ENCODE measurements at places on chromosomes 7 and 10. TPM values are rescaled to one million over a fixed set of nuclear protein-coding genes. Genes with fewer than 3 reads are reported as not detected.

Gene OR6B1
- not detected for total RNA-seq

Gene STAG3
- 5.5 TPM for total RNA-seq

Gene SPDYE2B
- total RNA-seq: not detected

Gene HTR5A
- total RNA-seq: not detected

Gene ANK3
- 12.9 TPM for total RNA-seq

Gene FGFR2
- total RNA-seq: 5.6 TPM

Gene UFSP1
- 1.3 TPM for total RNA-seq

Gene ITGA8
- total RNA-seq: not detected

Gene UPK3B
- total RNA-seq: 5.3 TPM

Gene TAC1
- total RNA-seq: not detected

Gene GDF10
- not detected for total RNA-seq

Gene SFRP4
- not detected for total RNA-seq

Gene SEMA3D
- total RNA-seq: not detected

GRCh38 chr10:95356190-95356955 is 65.6 kb upstream of the PDLIM1 start:
- H3K36me3 ChIP-seq: no peaks in the 10 kb centered on the region
- H3K27ac ChIP-seq: no peak overlapping the region

DNA sequence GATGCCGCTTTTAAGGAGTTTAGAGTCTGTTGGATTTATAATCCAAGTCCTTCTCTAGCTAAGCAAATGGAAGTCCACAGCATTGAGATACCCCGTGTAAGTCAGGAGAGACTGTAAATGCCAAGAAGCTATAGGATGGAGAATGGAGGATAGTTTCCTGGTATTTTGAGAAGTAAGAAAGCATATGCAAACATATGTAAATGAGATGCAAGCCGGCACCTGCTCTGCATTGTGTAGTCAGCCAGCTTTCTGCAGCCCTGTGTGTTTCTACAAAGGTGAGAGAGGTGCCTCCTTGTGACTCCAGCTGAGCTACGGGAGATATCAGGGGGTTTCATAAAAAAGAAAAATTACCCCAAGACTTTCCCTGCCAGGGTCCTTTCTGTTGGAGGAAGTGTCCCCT is 176.3 kb downstream of the RPS24 start:
- H3K36me3 ChIP-seq: no peaks in the 10 kb centered on the region
- H3K4me1 ChIP-seq: peaks cover 8% of the 10 kb centered on the region
- no peaks in the 10 kb centered on the region for H3K27me3 ChIP-seq

DNA sequence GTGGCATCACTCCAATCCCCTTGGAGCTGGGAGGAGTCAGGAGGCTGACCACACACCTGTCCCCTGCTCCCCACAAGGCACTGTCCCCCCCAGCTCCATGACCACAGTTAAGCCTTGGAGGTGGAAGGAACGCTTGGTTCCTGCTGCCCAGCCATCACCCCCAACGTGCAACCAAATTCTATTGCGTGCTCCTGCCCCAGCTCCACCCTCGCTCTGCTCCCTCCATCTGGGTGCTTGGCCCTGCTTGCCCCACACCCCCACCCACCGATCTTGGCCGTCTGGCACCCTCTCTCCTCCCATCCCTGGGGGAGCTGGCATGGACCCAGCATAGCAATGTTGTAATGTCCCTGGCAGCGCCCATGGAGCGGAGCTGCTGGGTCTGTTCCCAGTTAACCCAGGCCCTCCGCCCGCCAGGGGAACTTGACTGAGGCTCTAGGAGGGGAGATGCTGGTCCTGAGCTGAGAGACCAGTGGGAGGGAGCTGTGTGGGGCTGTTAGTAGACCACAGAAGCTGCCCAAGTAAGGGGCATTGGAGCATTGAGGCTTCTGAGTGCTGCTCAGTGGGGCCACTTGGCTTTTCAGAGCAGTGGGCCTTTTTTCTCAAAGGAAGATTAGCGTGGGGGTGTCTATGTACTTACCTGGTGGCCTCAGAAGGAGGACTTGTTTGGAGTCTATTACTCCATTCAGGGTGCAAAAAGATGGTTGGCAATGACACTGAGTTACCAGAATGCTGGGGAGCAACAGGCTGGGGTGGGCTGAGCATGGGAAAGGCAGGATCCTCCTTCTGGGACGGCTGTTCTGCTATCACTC is 1.1 kb downstream of the EPHB6 start:
- H3K4me1 ChIP-seq: peaks cover 17% of the 10 kb centered on the region
- DNase-seq: no peak
- no peak overlapping the region for H3K27ac ChIP-seq
- H3K4me3 ChIP-seq: no peak overlapping the region
- H3K36me3 ChIP-seq: no peaks in the 10 kb centered on the region

DNA sequence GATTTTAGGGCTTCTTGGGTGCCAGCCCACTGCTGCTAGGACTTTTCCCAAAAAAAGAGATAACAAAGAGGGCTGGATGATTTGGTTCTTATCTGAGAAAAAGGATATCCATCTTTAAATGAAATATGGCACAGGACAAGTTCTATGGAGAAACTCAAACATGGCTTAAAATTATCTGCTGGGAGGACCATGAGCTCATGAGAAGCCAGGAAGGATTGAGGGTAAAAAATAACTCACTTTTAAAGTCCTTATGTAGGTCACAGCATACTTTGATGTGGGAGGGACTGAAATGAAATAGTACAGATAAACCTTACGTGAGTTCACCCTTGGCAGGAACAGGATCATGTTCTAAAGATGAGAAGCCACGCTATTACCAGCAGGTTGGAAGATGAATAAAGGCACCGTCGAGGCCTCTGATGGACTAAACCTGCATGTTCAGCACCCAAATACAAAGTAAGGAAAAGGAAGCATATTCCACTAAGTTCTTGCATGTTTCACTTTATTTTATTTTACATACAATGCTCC is 369.2 kb upstream of the KLF6 start:
- H3K27ac ChIP-seq: no peak overlapping the region
- H3K27me3 ChIP-seq: no peaks in the 10 kb centered on the region
- H3K4me1 ChIP-seq: no peaks in the 10 kb centered on the region

GRCh38 chr10:32376097-32376496 is 29.1 kb upstream of the EPC1 start:
- peaks cover 3% of the 10 kb centered on the region for H3K4me1 ChIP-seq
- peaks cover under 1% of the 10 kb centered on the region for H3K36me3 ChIP-seq
- no peaks in the 10 kb centered on the region for H3K27me3 ChIP-seq
- DNase-seq: no peak
- H3K27ac ChIP-seq: no peak overlapping the region
- H3K4me3 ChIP-seq: peak overlapping the region; percentile 97

DNA sequence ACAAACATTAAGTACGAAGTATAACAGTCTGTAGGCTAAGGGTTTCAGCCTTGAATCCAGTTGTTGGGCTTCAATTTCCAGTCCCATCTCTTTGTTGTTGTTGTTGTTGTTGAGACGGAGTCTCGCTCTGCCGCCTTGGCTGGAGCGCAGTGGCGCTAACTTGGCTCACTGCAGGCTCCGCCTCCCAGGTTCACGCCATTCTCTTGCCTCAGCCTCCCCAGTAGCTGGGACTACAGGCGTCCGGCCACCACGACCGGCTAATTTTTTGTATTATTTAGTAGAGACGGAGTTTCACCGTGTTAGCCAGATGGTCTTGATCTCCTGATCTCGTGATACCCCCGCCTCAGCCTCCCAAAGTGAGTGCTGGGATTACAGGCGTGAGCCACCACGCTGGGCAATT is 464.9 kb downstream of the ANKRD7 start:
- no peak overlapping the region for H3K4me3 ChIP-seq
- no peaks in the 10 kb centered on the region for H3K27me3 ChIP-seq
- no peak for DNase-seq
- no peak overlapping the region for H3K27ac ChIP-seq
- no peaks in the 10 kb centered on the region for H3K36me3 ChIP-seq

DNA sequence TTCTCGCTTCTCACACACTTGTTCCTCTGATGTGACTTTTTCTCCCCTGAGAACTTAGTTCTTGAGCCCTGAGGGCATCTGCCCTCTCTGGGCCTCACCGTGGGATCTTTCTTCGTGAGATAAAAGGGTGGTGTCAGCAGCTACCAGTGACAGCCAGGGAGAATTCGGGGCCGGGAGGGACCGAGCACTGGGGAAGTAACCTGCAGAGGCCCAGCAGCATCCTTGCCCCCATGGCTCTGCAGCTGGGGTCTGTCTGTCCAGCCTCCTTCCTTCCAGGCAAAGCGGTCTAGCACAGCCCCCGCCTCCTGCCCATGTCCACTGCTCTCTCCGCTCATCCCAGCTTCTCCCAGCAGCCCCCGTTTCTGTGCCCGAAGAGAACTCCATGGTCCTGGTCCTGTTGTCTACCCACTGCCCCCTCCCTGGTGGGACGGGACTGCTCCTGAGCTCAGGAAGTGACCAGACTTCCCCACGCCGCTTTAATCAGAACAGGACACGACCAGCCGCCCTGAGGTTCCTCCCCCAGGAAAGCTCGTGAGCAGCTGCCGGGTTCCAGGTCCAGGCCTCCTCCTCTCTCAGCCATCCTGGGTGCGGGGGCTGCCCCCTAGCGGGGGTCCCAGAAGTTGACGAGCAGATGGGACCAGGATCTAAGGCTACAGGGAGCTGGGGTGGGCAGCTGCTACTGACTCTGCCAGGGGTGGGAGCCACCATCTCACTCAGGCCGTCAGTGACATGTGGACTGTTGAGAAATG is 187.5 kb downstream of the WDR37 start:
- DNase-seq: no peak
- peaks cover 8% of the 10 kb centered on the region for H3K27me3 ChIP-seq
- H3K4me1 ChIP-seq: peaks cover 9% of the 10 kb centered on the region
- H3K36me3 ChIP-seq: no peaks in the 10 kb centered on the region
- no peak overlapping the region for H3K27ac ChIP-seq
- no peak overlapping the region for H3K4me3 ChIP-seq

GRCh38 chr10:52409928-52410327 is 95.8 kb downstream of the DKK1 start:
- H3K27ac ChIP-seq: no peak overlapping the region
- no peak overlapping the region for H3K4me3 ChIP-seq
- no peaks in the 10 kb centered on the region for H3K4me1 ChIP-seq
- no peak for DNase-seq
- no peaks in the 10 kb centered on the region for H3K36me3 ChIP-seq

DNA sequence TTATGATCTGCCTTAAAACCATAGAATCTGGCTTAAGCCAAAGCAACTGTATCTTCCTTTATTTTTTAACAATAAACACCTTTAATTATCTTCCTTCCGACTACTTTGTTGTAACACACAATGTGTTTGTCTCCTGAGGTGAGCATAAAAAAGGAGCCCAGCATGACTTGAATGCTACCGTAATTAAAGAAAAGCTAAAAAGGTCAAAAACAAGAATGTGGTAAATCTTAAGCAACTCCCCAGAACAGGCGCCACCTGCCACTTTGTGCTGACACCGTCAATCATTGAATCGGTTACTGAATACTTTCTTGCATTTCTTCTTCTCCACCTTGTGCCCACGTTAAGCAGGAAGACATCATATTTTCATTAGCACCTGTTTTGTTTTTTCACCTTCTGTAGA is 569.9 kb upstream of the C7orf33 start:
- no peaks in the 10 kb centered on the region for H3K4me1 ChIP-seq
- H3K36me3 ChIP-seq: no peaks in the 10 kb centered on the region
- H3K27me3 ChIP-seq: no peaks in the 10 kb centered on the region
- H3K27ac ChIP-seq: no peak overlapping the region
- no peak overlapping the region for H3K4me3 ChIP-seq
- DNase-seq: no peak

- no peaks in the 10 kb centered on the region for H3K27me3 ChIP-seq
- no peaks in the 10 kb centered on the region for H3K4me1 ChIP-seq
- no peak overlapping the region for H3K27ac ChIP-seq
- H3K4me3 ChIP-seq: no peak overlapping the region
These were observed 26.4 kb downstream of the BMPR1A start for GRCh38 chr10:86782701-86783418.

DNA sequence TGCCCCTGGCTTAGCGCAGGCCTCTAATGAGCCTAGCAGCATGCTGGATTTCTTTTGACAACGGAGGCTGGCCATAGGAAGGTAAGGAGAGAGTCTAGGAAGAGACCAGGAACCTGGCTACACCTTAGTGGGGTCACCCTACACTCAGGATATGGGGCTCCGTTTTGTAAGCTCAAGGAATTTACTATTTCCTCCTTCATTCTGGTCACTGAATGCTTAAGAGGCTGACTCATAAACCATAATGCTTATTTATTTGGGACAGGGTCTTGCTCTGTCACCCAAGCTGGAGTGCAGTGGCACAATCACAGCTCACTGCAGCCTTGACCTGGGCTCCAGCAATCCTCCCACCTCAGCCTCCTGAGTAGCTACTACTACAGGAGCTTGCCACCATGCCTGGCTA is 38.4 kb downstream of the CARD11 start:
- DNase-seq: no peak
- no peaks in the 10 kb centered on the region for H3K27me3 ChIP-seq
- H3K4me3 ChIP-seq: no peak overlapping the region
- peaks cover 17% of the 10 kb centered on the region for H3K36me3 ChIP-seq

GRCh38 chr10:122498521-122498920 is 37.2 kb downstream of the HTRA1 start:
- H3K4me1 ChIP-seq: no peaks in the 10 kb centered on the region
- H3K27me3 ChIP-seq: no peaks in the 10 kb centered on the region
- no peaks in the 10 kb centered on the region for H3K36me3 ChIP-seq
- no peak overlapping the region for H3K27ac ChIP-seq
- no peak overlapping the region for H3K4me3 ChIP-seq

- H3K36me3 ChIP-seq: peaks cover 17% of the 10 kb centered on the region
- H3K27ac ChIP-seq: no peak overlapping the region
These were observed 212.5 kb upstream of the SH2B2 start for GRCh38 chr7:102073931-102074880.

DNA sequence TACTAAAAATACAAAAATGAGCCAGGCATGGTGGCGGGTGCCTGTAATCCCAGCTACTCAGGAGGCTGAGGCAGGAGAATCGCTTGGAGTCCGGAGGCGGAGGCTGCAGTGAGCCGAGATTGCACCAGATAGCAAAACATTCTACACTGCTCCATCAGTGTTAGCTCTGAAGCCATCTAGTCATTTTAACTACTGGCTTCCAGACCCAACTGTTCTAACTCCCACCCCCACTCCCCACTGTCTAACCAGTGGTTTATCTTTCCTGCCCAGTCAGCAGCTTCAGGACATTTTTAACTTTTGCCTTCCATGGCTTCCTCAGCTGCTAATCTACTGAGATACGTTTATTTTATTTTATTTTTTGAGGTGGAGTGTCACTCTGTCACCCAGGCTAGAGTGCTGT is 6.2 kb upstream of the FRAT1 start:
- no peaks in the 10 kb centered on the region for H3K27me3 ChIP-seq
- H3K4me1 ChIP-seq: peaks cover 1% of the 10 kb centered on the region
- no peaks in the 10 kb centered on the region for H3K36me3 ChIP-seq
- H3K4me3 ChIP-seq: no peak overlapping the region
- H3K27ac ChIP-seq: no peak overlapping the region

GRCh38 chr7:105638334-105638733 is 57.0 kb upstream of the EFCAB10 start:
- no peaks in the 10 kb centered on the region for H3K4me1 ChIP-seq
- no peak overlapping the region for H3K27ac ChIP-seq
- H3K27me3 ChIP-seq: no peaks in the 10 kb centered on the region

GRCh38 chr7:102993718-102994029 is 80.9 kb downstream of the LRRC17 start:
- H3K4me3 ChIP-seq: no peak overlapping the region
- no peaks in the 10 kb centered on the region for H3K36me3 ChIP-seq
- H3K4me1 ChIP-seq: no peaks in the 10 kb centered on the region
- DNase-seq: no peak
- no peaks in the 10 kb centered on the region for H3K27me3 ChIP-seq
- H3K27ac ChIP-seq: no peak overlapping the region

- H3K36me3 ChIP-seq: no peaks in the 10 kb centered on the region
- H3K4me3 ChIP-seq: no peak overlapping the region
- no peaks in the 10 kb centered on the region for H3K27me3 ChIP-seq
- DNase-seq: peak; percentile 32
These were observed 25.9 kb downstream of the TRDMT1 start for GRCh38 chr10:17175551-17175950.

Data from natural killer cell (primary cell).